Posterior vena cava (tissue), 2 donors: ENCODE measurements at places on chromosomes 2 and 18.

DNA sequence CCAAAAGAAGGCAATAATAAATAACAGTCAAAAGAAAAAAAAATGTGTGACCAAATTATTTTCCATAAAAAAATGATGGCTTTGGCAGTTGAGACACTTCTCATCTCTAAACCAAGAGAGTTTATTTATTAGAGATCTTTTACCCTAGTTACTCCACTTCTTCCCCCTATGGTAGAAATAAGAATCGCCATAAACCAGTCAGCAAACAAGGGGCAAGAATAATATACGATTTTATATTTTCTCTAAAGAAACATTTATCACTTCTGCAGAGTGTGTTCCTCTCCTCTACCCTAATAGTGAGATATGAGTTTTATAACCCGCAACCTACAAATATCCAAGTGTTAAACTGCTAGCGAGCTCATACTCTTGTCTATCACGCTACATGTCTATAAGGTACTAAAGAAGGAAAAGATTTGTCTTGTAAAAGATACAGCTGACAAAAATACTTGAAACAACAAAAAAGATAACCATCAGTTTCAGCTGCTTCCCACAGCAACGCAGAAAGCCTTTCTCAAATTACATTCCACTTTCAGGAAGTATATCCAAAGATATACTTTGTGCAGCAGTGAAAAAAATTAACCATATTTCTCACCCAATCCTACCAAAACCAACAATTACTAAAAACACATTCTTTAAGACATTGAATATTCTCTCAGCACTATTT lies 2.3 kb downstream of the RNF103 start:
- DNase-seq: no peak

DNA sequence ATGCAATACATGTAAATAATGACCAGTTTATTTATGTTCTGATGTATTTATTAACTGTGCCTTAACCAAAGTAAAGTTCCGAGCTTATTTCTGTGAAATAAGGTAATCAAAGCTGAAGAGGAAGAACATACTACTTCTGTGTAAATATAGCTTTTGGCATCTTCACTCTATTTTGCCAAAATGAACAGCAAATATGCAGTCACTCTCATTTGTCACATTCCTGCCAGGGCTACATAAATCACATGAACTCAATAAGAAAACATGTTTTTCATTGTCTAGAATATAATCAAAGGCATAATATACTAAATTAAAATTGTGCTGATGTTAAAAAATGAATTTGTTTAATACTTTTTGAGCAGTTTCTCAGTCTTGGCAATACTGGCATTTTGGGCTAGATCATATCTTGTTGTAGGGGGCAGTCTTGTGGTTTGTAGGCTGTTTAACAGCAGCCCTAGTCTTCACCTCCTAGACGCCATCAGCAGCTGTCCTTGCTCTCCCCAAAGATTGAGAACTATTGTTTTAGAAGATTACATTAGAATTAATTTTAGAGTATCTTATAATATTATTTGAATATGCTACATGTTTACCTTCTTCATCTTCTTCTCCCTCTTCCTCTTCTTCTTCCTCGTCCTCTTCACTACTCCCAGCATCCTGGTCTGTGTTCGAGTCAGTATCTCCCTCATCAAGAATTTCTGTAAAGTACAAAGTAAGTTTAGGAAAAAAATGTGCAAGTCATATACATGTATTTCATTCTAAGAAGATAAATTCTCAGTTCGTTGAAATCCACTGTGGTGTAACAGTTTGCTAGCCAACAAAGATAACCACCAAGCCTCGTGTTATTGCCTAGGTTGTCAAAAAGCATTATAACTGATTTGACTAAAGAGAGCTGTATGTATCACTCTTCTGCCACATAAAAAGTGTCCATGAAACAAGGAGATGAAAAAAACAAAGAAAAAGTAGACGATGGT lies 41.5 kb downstream of the CWC22 start:
- no peak for DNase-seq

- no peak for DNase-seq
Measured at GRCh38 chr2:98280376-98281102, 65.7 kb upstream of the CNGA3 start.

- no peak for DNase-seq
Measured at GRCh38 chr18:8831531-8831930, 126.2 kb downstream of the MTCL1 start.

DNA sequence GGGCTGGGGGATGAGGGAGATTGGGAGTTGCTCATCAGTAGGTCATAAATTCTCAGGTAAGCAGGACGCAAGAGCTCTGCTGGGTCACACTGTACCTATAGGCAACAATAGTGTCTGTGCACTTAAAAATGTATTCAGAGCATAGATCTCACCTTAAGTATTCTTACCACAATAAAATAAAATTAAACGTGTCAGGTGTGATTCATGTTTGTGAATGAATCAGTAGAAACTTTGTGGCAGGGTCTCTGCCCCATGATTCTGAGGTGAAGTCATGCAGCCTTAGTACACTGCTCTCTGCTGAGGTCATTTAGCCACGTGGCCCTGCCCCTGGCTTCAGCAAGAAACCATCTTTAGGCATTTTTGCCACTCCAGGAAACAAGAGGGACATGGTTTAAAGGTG lies 253.8 kb downstream of the FBXO15 start:
- no peak for DNase-seq

DNA sequence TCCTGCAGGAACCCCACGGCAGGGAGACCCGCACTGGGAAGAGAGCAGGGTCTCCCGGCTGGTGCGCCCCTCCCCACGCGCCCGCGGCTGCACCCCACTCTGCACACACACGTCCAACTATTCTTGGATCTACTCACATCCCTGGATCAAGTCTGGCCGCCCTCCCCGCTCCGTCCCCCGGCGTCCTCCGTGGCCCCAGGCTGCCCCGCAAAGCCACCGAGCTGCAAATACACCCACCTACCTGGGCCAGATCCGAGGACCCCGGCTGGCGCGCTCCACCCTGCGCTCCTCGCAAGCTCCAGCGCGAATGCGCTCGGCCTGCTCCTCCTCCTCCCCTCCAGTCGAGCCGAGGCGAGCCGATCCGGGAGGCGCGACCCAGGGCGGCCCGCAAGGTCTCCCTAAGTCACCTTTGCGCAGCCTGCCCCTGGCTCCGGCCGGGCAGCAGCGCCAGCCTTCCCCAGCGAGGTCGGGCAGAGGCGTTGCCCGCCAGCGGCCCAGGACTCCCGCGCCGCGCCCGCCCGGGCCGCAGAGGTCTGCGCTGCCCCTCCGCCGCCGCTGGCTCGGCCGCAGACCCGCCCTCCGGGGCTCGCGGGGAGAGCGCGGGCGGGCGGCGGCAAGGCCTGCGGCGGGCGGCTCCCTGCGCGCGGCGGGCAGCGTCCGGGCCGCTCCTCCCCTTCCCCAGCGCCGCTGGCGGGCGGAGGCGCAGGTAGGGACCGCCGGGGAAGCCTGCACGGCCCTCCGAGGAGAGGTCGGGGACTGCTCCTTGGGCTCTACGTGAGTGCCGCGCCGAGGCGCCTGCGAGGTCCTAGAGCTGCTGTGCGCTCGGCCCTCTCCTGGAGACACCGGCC lies 126.0 kb downstream of the OSBPL1A start:
- peak; percentile 93 for DNase-seq

GRCh38 chr2:199855812-199856211 lies 4.8 kb upstream of the FTCDNL1 start:
- no peak for DNase-seq

- peak; percentile 92 for DNase-seq
Measured at GRCh38 chr2:28665041-28665704, 86.5 kb upstream of the PPP1CB start.

DNA sequence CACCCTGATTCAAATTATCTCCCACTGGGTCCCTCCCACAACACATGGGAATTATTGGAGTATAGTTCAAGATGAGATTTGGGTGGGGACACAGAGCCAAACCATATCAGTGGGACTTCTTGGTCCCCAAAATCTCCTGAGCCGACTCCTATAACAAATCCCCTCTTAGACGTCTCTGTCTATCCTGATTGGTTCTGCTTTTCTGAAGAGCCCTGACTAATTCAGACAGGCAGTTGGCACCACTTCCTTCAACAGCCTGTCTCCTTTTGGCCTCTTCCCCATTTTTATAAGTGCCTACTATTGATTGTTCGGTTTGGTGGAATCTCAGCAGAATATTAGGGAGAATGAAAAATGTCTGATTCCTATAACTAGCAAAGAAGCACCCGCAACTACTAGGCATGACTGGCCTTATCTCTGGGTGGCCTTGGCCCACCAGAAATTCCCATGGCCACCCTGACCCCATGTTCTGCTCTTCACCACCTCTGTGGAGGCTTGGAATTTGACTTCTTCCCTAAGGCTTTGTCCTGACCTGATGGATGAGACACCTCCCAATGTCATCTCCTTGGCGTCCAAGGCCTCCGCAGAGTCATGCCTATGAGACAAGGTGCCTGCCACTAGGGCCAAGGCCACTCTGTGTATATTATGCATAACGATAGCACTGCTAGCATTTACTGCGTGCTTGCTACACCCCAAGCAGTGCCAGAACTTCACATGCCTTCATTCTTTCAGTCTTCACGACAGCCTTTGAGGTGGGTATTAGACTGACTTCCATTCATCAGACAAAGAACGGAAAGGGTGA lies 218.9 kb upstream of the COPS8 start:
- no peak for DNase-seq

DNA sequence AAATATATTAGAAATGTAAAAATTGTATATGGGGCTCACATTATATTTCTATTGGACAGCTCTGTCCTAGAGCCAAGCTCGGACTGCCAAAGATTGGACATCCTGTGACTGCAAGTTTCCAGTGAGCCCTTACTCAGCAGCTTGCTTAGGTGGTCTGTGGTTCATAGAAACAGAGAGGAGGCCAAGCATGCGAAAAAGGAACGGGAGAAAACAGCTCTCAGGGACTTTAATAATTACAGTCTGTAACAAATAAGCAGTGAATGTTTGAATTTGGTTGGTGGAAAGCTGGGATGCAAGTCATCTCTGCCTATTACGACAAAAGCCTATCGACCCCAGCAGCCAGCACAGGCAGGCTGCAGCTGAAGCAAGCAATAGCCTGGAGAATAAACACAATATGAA lies 35.6 kb downstream of the WIPF1 start:
- DNase-seq: no peak

- DNase-seq: no peak
Measured at GRCh38 chr18:58192519-58192918, 148.5 kb downstream of the NEDD4L start.
